ENCODE measurements at places on chromosomes 13 and 19.

GRCh38 chr19:54523403-54523802 is 20.8 kb downstream of the LAIR2 start:
- no peak for DNase-seq

DNA sequence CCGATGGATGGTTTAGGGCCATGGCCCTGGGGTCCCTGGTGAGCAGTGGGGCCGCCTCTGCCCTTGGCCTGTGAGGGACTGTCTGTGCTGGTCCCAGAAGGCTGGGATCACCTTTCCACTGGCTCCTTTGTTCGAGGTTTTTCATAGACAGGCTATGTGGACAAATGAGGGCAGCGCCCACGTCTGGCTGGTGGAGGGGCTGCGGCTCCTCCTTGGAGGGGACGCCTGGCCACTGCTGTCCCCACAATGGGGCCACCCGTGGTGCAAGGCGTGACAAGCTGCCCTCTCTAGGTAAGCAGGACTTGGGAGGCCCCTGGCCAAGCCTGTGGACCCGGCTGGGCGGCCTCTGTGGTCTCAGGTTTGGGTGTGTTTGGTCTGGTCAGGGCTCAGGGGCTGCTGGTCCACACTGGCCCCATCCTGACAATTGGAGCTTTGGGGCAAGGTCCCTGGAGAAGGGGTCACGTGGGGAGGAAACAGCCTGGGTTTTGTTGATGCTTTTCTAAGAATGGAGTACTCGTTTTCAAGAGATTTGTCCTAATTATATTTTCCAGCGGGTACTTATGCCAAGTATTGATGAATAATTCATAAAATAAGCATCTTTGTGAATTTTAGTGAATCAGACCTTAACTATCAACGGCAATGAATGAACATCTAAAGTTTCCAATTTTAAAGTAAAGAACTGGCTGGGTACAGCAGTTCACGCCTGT is 33.3 kb downstream of the MCF2L start:
- peak; percentile 86 for DNase-seq

GRCh38 chr13:42807866-42808265 is 26.5 kb downstream of the FAM216B start:
- no peak for DNase-seq

DNA sequence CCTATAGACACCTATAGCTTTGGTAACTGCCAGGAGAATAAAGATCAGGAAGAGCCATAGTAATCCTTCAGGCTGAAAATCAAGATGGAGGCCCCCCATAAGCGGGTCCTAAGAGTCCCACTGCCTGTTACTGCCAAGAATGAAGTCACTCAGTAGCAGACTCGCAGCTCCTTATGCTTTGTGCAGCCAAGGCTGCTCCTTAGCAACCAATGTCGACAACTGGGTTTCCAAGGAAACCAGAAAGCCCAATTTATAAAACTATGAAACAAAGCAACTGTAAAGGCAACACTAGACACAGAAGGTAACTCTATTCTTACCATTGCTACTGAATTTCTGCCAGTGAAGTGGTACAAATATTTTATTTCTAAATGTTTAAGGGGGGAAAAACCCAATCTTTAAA is 56.5 kb downstream of the DCLK1 start:
- peak; percentile 32 for DNase-seq

DNA sequence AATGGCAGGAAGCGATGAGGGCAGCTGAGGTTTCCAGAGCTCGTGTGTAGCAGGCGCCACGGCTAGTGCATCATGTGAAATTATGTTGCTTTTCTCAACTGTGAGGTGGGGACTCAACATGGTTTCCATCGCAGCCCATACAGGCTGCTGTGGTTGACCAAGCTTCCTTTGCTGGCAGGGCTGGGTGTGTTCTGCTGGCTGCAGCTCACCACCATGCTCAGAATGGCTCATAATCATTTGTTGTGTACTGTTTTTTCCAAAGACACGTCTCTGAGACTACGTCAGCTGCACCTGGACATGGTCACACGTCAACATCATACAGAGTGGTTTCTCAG is 16.1 kb upstream of the RASA3 start:
- no peak for DNase-seq

DNA sequence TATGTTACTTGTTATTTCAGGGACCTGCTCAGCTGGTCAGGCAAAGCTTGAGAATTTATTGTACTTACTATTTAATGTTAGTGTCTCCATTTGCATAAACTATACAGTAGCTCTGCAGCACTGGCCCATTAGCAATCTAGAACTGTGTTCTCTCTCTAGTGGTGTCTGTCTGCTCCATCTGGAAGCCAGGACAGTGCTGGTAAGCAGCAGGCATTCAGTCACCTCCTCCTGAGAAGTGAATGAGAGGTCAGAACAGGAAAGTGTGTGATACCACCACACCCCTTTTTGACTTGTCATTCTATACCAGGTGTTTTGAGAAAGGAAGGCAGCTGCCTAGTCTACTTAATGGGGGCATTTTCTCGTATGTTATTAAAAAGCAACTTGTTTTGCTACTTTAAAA is 3.9 kb downstream of the COG3 start:
- DNase-seq, result no peak

DNA sequence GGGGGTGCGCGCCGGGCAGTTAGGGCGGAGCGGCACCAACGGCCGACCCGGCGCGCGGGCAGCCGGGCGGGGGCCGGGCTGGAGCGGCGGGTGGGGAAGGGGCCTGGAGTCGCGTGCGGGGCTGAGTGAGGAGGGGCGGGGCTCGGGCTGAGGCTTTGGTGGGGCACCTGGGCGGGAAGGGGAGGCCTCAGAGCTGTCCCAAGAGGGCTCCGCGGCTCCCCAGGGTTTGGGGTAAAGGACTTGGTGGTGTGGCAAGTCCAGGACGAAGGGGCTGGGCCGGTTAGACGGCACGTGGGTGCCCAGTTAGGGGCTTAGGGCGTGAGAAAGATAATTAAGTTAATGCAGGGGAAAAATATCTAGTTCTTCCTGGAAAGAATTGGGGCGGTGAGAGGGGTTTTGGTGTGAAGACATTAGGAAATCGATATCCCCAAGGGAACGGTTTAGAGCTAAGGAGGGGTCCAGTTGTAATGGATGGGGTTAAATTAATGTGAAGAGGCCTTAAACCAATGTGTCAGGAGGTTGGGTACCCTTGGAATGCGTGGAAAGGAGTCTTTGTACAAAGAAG is 496 bp downstream of the ZNF574 start:
- DNase-seq, result no peak

DNA sequence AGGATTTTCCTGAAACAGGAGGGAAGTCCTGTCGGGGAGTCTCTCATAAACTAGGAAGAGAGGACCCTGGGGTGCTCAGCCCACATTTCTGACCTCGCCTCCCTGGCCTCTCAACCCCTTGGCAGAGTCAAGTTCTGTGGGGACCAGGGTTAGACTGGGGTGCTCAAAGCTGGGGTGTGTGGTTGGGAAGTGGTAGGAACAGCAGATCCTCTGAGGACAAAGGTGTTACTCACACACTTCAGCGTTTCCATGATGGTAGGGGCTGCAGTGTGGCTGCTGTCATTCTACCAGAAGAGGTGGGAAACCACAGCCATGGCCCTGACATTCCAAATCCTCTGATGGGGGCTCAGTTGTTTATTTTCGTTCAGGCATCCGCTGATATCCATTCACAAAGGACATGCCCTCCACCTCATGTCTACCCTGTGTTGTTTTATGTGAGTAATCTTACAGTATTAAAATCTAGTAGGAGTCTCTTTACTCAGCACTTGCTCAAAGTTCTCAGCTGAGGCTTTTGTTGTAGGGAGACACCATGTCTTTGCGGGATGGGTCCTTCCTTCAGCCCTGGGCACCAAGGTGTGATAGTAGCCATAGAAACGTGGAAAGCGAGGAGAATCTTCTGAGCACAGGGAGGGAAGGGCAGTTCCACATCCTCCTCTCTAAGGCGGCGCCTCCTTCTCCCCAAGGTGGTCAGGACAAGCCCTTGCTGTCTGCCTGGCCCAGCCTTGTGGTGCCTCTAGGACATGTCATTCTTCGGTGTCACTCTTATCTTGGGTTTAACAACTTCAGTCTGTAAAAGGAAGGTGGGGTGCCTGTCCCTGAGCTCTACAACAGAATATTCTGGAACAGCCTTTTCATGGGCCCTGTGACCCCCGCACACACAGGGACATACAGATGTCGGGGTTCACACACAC is 1.5 kb downstream of the KIR2DL3 start:
- no peak for DNase-seq

- DNase-seq, result no peak
Measured at GRCh38 chr13:53191091-53191490, 162.5 kb downstream of the OLFM4 start.

DNA sequence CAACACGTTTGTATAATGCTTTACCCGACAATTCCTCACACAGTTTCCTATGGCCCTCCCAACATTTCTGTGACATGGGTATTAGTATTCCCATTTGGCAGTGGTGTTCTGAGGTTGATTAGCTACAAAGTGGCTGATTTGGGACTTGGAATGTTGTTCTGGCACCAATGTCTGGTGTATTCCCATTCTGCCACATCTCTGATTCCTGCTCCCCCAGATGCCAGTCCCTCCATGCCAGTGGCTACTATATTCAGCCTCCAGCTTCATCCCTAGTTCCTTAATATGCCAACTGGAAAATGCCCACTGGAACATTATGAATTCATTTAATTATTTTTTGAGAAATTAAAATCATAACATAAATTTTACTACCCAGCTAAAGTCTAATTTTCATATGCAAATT is 60.6 kb upstream of the NBEA start:
- DNase-seq, result no peak

DNA sequence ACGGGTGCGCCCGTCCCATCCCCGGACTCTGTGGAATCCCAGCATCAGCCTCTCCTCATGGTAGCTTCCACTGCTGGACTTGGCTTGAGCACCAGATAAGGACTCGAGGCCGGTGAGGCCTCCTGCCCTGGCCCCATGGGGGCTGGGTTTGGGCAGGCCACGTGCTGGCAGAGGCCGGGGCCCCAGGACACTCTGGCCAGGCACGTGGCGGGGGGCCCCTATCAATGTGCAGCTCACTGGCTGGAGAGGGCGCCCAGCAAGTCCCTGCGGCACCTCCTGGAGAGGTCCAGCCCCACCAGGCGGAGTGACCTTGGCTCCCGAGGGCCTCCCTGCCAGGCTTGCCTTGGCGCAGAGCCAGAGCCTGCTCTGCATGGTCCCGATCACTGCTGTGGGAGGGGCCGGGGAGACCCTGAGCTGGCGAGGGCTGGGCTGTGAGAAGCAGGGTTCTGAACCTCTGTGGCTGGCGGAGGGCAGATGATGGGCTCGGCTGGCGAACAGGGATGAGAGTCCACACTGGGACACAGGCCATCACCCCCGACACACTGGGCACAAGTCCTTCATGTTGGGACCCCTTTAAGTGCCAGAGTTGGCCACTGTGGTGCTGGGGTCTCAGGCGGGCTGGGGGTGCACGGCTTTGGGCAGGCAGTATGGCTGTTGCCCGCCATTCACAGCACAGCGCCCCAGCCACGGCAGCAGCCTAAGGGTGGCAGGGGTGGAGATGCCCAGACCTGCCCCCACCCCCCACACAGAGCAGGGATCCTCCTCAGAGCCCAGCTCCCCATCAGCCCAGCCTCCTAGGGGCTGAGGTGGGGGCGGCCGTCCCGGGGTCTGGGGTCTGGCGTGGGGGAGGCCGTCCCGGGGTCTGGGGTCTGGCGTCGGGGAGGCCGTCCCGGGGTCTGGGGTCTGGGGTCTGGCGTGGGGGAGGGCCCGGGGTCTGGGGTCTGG is 19.1 kb downstream of the CEBPG start:
- DNase-seq, result peak; percentile 11

- no peak for DNase-seq
Measured at GRCh38 chr19:3908266-3909054, 24.4 kb upstream of the NMRK2 start.

GRCh38 chr19:15663247-15663646 is 9.6 kb upstream of the CYP4F12 start:
- DNase-seq, result no peak

DNA sequence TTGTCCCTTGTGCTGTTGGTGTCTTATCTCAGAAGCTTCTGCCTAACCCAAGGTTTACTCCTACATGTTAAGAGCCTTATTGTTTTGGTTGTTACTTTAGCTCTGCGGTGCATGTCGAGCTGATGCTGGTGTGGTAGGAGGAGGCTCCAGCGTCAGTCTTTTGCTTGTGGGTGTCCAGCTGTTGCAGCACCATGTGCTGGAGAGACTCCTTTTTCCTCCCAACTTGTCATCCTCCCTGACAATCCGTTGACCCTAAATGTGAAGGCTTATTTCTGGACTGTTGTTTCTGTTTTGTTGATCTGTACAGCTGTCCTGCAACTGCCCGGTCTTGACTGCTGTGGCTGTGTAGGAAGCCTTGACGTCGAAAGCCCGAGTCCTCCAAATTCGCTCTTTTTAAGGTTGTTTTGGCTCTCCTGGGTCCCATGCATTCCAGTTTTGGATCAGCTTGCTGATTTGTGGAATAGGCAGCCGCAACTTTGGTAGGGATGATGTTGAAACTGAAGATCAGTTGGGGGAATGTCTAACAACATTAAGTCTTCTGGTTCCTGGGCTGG is 15.3 kb downstream of the NAXD start:
- DNase-seq, result no peak

GRCh38 chr13:100566543-100566942 is 22.0 kb downstream of the GGACT start:
- no peak for DNase-seq

- no peak for DNase-seq
Measured at GRCh38 chr19:30073152-30074000, 131.3 kb downstream of the URI1 start.

- DNase-seq, result no peak
Measured at GRCh38 chr13:30346789-30347167, 39.4 kb upstream of the KATNAL1 start.

- DNase-seq, result no peak
Measured at GRCh38 chr13:113817860-113818691, 45.8 kb downstream of the GAS6 start.

DNA sequence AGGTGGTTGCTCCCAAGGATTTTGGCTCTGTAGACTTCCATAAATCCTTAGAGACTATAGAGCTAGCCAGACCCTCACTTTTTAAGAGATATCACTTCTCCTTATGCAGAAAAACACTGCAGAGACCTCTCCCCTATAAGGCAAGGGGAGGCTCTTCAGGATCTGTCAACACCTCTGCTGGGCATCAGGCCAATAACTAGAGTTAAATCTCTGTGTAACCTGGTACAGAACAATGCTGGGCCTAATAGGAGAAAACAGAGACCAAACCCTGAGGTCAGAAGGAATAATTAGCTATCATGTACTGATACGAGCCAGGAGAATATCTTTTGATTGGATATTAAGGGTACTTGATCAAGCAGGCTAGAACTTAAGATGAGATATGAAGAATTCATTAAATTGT is 358.5 kb downstream of the TBC1D4 start:
- DNase-seq, result peak; percentile 9

DNA sequence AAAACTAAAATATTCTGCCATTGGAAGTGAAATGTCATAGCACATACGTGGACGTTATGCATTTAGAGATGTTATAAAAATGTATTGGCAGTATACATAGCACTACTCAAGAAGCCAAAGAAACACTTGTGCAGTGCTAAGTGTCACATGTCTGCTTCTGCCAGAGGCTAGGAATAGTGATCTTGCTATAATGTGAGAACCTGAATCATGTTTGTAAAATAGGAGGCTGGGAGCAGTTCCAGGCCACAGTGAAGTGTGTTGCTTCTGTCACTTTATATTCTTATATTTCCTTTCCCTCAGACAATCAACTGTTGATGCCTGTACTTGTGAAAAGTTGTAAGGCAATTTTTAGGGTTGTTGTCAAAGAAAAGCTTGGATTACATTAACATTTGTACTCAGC is 3.4 kb downstream of the TRAPPC2B start:
- DNase-seq, result no peak

- DNase-seq, result no peak
Measured at GRCh38 chr13:44669534-44669933, 93.4 kb upstream of the TSC22D1 start.
